ENCODE measurements at places on chromosomes 4 and X. TPM values are rescaled to one million over a fixed set of nuclear protein-coding genes. Genes with fewer than 3 reads are reported as not detected.

GAB3 gene
- total RNA-seq, result 10.0 TPM

RPL10 gene
- 4,862 TPM for total RNA-seq

DNA sequence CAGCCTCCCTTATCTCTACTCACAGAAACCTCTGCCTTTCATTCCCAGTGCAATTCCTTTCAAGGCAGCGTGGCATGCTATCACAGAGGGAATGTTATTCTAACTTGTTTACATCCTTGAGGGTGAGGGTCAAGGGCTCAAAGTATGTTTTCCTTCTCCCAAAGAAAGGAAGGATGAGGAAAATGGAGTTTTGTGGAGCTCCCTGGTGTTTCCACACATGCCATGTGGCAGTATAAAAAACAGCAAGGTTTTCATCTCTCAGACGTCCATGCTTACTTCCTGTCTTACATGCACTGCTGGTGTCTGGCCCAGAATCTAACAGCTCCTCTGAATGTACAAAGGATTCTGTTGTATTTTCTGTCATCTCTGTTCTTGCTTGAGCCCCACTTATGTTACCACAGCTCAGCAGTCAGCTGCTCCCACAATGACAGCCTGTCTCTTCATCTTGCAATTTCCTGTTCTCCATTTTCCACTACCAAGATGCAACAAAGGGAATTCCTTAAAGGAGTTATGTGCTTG, 128.0 kb downstream of the SNCA start:
- H3K4me3 ChIP-seq, result no peak overlapping the region
- no peaks in the 10 kb centered on the region for H3K27me3 ChIP-seq
- H3K4me1 ChIP-seq, result peaks cover 17% of the 10 kb centered on the region
- H3K27ac ChIP-seq, result no peak overlapping the region

MMAA gene
- total RNA-seq, result 11.8 TPM

APLN gene
- total RNA-seq, result not detected

GATA1 gene
- total RNA-seq, result not detected

F11 gene
- total RNA-seq, result not detected

- no peaks in the 10 kb centered on the region for H3K27me3 ChIP-seq
- H3K4me3 ChIP-seq, result no peak overlapping the region
- H3K36me3 ChIP-seq, result no peaks in the 10 kb centered on the region
- H3K4me1 ChIP-seq, result no peaks in the 10 kb centered on the region
- H3K27ac ChIP-seq, result no peak overlapping the region
These were observed 421.2 kb upstream of the NWD2 start for GRCh38 chr4:36823199-36823967.

- no peaks in the 10 kb centered on the region for H3K4me1 ChIP-seq
- no peak overlapping the region for H3K27ac ChIP-seq
- no peak overlapping the region for H3K4me3 ChIP-seq
- H3K36me3 ChIP-seq, result no peaks in the 10 kb centered on the region
- DNase-seq, result no peak
These were observed 39.1 kb downstream of the SUPT20HL1 start for GRCh38 chrX:24399550-24399949.

NOP14 gene
- 47.8 TPM for total RNA-seq

DNA sequence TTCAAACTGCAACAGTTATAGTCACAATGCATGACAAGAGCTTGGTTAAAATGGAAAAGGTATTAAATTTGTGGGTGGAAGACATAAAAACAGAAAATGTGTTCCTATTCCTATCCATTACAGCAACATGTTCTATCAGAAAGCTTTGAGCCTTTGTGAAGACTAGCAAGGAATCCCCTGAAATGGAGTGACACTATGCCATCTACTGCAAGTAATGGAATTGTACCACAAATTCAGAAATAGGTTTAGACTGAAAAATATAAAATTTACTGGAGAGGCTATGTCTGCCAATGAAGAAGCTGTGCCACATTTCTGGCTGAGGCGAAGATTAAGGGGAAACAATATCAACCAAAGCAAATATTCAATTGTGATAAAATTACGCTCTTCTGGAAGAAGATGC, 247.9 kb downstream of the ADAM29 start:
- DNase-seq, result no peak
- H3K36me3 ChIP-seq, result no peaks in the 10 kb centered on the region

DNA sequence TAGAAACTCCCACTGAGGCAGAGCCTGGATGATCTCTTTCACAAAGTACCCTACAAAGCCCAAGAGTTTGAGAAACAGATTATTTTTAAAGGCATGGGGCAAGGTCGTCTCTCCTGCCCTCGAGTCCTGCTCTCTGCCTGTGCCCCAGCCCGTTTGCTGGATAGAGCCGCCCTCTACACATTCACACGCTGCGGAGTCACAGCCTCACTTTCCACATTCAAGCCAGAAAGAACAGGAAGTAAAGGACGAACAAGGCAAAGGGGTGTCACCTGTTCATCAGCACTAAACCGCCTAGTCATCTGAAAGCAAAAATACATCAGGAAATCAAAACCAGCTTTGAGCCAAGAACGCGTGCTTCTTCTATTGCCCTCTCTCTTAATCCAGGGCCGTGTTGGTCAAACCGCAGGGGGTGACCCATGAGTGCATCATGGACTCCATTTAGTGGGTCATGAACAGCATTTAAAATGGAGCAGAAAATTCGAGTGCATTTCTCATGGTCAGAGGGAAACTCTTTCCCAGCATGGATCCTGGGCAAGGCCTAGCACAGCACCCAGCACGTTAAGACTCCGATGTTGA, 83.4 kb downstream of the PHKA2 start:
- no peak overlapping the region for H3K27ac ChIP-seq
- no peaks in the 10 kb centered on the region for H3K36me3 ChIP-seq
- no peak overlapping the region for H3K4me3 ChIP-seq

GRCh38 chrX:120357186-120357585, 4.7 kb upstream of the ATP1B4 start:
- no peaks in the 10 kb centered on the region for H3K4me1 ChIP-seq
- H3K4me3 ChIP-seq, result no peak overlapping the region
- H3K27ac ChIP-seq, result no peak overlapping the region
- no peak for DNase-seq

DNA sequence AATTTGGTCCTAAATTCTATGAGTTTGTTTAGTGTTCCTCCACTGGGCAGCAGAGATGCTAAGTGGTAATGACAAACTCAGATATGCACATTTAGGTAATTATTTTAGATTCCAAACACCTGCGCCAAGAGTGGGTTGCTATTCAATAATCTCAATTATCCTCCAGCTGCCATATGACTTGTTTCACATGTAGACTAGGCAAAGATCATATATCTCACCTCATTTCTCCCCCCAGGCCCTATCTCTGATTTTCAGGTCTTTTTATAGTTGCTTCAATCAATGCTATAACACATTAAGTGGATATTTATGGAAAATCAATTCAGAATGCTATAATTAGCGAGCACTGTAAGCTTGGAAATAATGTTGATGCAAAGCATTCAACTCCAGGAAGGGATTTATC, 217.6 kb downstream of the KCTD8 start:
- no peaks in the 10 kb centered on the region for H3K4me1 ChIP-seq
- no peak overlapping the region for H3K27ac ChIP-seq
- H3K4me3 ChIP-seq, result no peak overlapping the region
- DNase-seq, result no peak
- H3K27me3 ChIP-seq, result no peaks in the 10 kb centered on the region
- H3K36me3 ChIP-seq, result no peaks in the 10 kb centered on the region

- no peaks in the 10 kb centered on the region for H3K27me3 ChIP-seq
- no peaks in the 10 kb centered on the region for H3K36me3 ChIP-seq
- DNase-seq, result no peak
- H3K4me3 ChIP-seq, result no peak overlapping the region
- no peaks in the 10 kb centered on the region for H3K4me1 ChIP-seq
These were observed 6.0 kb downstream of the UGT2B17 start for GRCh38 chr4:68570122-68570507.

GRCh38 chrX:69289046-69289792, 124.0 kb upstream of the PJA1 start:
- no peak for DNase-seq
- no peaks in the 10 kb centered on the region for H3K27me3 ChIP-seq
- H3K4me1 ChIP-seq, result no peaks in the 10 kb centered on the region
- no peak overlapping the region for H3K27ac ChIP-seq
- H3K4me3 ChIP-seq, result no peak overlapping the region

PLXNB3 gene
- 0.34 TPM for total RNA-seq

DNA sequence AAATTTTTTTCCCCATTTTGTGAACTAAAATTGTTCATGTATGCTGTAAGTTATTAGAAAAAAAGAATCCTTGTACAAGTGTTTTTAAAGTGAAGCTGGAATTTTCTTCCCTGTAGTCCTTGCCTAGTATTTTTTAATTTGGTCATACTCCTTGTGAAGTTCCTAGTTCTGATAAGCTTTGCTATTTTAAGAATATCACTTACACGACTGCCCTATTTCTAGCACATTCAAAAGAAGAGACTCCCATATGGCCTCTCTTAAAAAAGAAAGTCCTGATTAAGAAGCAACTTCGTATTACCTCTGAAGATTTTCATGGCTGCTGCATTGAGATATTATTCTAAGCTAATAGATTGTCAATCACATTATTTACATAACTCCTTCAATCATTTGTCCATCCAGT, 87.2 kb downstream of the KLHL8 start:
- H3K36me3 ChIP-seq, result peaks cover 94% of the 10 kb centered on the region
- no peaks in the 10 kb centered on the region for H3K27me3 ChIP-seq
- H3K4me1 ChIP-seq, result no peaks in the 10 kb centered on the region

LRIT3 gene
- total RNA-seq, result 0.18 TPM

TLR7 gene
- total RNA-seq, result 0.52 TPM

FGA gene
- total RNA-seq, result not detected

- H3K4me3 ChIP-seq, result no peak overlapping the region
- no peaks in the 10 kb centered on the region for H3K4me1 ChIP-seq
- no peak for DNase-seq
- H3K27ac ChIP-seq, result no peak overlapping the region
- H3K36me3 ChIP-seq, result no peaks in the 10 kb centered on the region
These were observed 314.2 kb downstream of the RAB28 start for GRCh38 chr4:13169731-13170525.

KCNE5 gene
- 0.25 TPM for total RNA-seq

DNA sequence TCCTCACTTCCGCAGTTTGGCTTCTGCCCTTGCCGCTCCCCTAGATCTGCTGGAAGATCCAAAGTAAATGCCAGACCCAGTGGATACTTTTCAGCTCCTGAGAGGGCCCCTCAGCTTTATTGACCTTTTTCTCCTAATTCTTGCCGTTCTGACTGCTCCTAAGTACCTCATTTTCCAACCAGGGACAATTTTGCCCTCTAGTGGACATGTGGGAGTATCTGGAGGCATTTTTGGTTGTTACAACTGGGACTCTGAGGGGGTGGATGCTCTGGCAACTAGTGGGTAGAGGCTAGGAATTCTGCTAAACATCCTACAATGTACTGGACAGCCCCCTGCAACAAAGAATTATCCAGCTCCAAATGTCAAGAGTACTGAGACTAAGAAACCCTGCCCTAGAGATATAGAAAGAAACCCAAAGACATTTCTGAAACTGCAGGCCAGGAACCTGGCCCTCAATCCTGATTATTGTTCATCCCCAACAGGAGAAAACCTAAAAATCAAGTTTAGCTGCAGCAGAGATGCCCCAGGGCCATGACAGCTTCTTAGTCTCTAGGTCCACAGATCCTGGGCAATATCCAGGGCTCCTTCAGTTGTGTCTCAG, 3.4 kb downstream of the TEX13B start:
- peak; percentile 0 for DNase-seq
- H3K4me1 ChIP-seq, result peaks cover 3% of the 10 kb centered on the region
- no peaks in the 10 kb centered on the region for H3K27me3 ChIP-seq
- H3K27ac ChIP-seq, result no peak overlapping the region
- H3K36me3 ChIP-seq, result no peaks in the 10 kb centered on the region
- H3K4me3 ChIP-seq, result no peak overlapping the region

DNA sequence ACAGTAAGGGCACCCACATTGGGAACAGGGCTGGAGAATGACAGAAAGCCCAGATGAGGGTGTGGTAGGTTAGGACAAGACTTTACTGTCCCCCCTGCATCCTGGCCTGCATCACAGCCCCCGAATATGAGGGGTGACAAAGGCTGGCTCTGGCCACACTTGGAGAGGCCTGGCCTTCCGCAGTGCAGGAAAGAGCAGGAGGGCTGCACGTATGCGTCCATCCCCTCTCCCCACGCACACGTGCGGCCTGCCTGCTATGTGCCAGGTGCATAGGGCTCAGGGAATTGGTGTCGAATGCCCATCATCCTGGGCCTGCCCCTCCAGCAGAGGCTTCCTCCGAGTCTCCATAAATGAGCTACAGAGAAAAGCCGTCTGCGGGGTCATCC, 80.5 kb downstream of the ABLIM2 start:
- no peak overlapping the region for H3K27ac ChIP-seq
- peaks cover 1% of the 10 kb centered on the region for H3K27me3 ChIP-seq
- no peak for DNase-seq
- no peak overlapping the region for H3K4me3 ChIP-seq
- H3K36me3 ChIP-seq, result no peaks in the 10 kb centered on the region

DUSP21 gene
- not detected for total RNA-seq

DNA sequence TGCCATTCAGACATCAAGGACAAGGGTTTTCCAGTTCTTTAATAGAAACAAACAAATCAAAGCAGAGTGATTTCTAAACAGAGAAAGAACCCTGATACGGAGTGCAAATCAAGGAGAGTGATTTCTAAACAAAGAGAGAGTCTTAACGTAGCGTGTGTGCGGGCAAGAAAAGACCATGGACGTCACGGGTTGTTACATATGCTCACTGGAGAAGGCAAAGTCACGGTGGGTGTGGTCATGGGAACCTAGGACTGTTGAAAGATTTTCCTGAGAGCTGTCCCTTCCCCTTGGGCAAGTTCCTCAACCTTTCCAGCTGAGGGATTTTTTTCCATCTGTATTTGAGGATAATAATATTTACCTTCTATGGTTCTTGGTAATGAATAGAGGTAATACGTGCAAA, 95.0 kb upstream of the SLC34A2 start:
- no peak for DNase-seq
- peaks cover 9% of the 10 kb centered on the region for H3K27me3 ChIP-seq
- H3K4me3 ChIP-seq, result no peak overlapping the region
- H3K36me3 ChIP-seq, result no peaks in the 10 kb centered on the region
- no peaks in the 10 kb centered on the region for H3K4me1 ChIP-seq
- H3K27ac ChIP-seq, result no peak overlapping the region

DNA sequence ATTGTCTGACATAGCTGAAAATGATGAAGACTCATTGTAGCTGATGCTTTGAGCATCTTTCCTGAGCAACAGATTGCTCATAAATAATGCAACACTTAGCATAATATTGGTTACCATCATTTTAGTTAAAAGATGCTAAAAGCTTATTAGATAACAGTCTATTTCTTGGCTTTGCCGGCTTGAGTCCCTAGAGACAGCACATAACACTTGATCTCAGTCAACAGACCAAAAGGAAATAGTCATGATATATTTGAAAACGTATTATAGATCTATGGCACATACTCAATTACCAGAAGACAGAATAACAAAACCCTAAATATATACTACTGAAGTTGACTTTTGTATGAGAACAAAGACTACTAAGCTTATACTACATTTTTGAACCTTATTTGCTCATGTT, 846.7 kb upstream of the EPHA5 start:
- H3K27me3 ChIP-seq, result no peaks in the 10 kb centered on the region
- no peaks in the 10 kb centered on the region for H3K36me3 ChIP-seq
- no peak overlapping the region for H3K4me3 ChIP-seq

ABCG2 gene
- total RNA-seq, result 0.33 TPM

SLC4A4 gene
- 0.08 TPM for total RNA-seq

- H3K4me3 ChIP-seq, result no peak overlapping the region
- no peak for DNase-seq
- no peaks in the 10 kb centered on the region for H3K27me3 ChIP-seq
- no peaks in the 10 kb centered on the region for H3K4me1 ChIP-seq
These were observed 150.6 kb downstream of the SPATA18 start for GRCh38 chr4:52201715-52202114.

CTSO gene
- total RNA-seq, result 16.5 TPM

- no peaks in the 10 kb centered on the region for H3K36me3 ChIP-seq
- peaks cover 4% of the 10 kb centered on the region for H3K27me3 ChIP-seq
- H3K27ac ChIP-seq, result no peak overlapping the region
- H3K4me1 ChIP-seq, result no peaks in the 10 kb centered on the region
- no peak for DNase-seq
These were observed 65.4 kb downstream of the CXXC4 start for GRCh38 chr4:104429150-104429741.

All from naive thymus-derived CD8-positive, alpha-beta T cell (primary cell).